ENCODE measurements at places on chromosomes 7 and 10.
A peak's percentile ranks its signal among the peaks of the same experiment; 100 is the strongest.

DNA sequence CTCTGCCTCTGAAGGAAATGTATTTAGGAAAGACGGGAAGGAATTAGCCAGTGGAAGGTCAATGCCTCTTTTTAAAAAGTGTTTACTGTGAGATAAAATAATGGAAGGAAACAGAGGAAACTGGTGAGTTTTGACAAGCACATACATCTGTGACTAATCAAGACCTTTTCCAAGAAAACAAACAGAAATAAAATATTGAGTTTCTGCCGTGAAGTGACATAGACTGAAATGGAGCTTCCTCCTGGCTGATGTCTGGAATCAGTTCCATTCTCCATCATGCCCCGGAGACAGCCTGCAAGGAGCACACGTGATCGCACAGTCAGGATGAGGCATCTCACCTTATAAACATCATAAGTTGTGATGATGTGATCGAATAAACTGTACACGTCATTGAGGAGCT, 30.7 kb downstream of the TECTB start:
- no peak for DNase-seq

- DNase-seq: no peak
Observed at GRCh38 chr10:61130366-61130765, 186.4 kb upstream of the RHOBTB1 start.

DNA sequence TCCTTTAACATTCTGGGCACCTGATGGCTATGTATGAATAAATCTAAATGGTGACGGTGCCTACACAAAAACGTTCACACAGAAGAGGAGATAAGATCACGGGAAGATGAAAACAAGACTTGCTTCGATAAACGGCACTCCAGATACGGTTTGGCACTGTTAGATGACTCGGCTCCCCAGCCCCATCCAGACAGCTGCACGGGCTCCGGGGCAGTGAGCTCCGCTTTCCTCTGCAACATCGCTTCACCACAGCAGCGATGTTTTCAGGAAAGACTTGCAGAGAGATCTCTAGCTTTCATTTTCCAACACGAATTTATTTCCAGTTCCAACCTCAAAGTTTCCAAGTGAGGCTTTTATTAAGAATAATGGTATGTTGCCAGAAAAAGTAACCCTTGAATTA, 132.1 kb downstream of the KLF6 start:
- DNase-seq: no peak

GRCh38 chr10:24340883-24341282, 131.9 kb downstream of the KIAA1217 start:
- DNase-seq: no peak

- DNase-seq: no peak
Observed at GRCh38 chr10:75940742-75941141, 509.3 kb downstream of the LRMDA start.

GRCh38 chr7:107167483-107168232, 1.1 kb upstream of the HBP1 start:
- DNase-seq: peak; percentile 82

DNA sequence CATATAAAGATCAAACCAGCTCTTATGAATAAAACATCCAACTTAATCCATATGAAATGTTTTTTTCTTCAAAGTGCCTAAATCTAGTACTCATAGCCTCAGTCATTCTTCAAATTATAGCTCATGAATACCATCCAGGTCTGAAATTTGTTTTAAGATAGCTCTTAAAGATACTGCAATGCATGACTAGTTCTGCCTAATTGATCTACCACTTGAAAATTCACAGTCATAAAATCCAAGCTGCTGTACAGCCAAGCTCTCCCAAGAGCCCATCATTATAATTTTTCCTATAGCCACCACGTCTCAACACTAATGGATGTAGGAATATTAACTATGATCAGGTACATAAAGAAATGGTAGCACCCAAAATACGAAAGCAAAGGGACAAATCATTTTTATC, 87.9 kb upstream of the RNF148 start:
- DNase-seq: no peak

DNA sequence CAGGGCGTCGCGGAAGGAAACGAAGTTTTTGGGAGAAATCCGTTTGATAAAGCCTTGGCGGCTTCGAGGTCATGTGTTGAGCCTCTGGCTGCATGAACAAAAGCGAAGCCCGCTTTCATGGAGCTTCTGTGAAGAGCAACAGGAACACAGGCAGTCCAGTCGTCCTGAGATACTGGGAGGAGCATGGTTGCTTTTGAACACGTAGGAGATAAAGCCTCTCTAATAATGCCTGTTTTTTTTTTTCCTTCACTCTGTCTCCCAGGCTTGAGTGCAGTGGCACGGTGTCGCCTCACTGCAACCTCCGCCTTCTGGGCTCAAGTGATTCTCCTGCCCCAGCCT, 473 bp upstream of the ZNF32 start:
- no peak for DNase-seq

All from inflammatory macrophage (primary cell).